ENCODE measurements at places on chromosomes 5 and 9.

GRCh38 chr5:143166090-143166489 is 237.4 kb downstream of the NR3C1 start:
- no peak for DNase-seq

DNA sequence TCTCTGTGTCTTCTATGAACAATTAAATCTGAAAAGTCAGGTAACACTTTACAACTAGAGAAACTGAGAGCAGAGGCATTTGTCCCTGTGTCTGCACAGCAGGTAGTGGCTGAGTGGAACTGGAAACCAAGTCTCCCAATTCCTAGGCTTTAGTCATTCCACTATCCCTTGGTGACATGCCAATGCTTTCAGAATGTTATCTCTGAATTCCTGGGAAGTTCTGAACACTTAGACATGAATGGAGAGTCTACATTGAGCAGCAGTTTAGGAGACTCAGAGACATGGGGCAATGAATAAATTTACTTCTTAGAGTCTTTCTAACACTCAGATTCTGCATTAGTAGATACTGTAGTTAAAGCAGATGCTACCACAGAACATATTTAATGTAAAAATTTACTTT is 94.8 kb upstream of the APC start:
- DNase-seq = no peak

DNA sequence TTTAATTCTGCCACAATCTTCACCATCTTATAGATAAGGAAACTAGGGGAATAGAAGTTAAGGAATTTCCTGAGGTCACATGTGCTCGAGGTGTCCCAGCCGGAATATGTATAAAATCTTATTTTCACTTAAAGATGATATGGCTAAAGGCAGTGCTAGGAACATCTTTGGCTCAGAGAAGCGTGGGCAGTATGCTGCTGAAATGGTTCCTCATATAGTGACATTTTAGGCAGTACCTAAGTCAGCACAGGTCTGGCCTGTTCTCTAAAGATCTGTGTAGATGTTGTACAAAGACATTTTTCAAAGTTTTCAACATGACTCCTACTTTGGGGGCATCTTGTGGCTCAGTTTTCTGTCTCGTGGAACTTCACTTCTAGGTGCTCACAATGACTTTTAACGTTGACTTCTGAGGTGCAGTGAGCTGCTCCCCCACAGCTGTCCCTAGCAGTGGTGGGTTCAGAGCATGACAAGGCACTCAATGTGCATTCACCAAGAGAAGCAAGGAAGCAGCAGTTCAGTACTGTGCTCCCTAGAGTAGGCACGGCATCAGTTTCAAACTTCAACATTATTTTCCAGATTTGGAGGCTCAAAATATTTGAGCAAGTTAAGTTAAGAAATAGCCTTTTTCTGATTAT is 40.3 kb downstream of the TNFAIP8 start:
- no peak for DNase-seq

GRCh38 chr9:19229595-19230354 is 718 bp upstream of the DENND4C start:
- peak; percentile 54 for DNase-seq

DNA sequence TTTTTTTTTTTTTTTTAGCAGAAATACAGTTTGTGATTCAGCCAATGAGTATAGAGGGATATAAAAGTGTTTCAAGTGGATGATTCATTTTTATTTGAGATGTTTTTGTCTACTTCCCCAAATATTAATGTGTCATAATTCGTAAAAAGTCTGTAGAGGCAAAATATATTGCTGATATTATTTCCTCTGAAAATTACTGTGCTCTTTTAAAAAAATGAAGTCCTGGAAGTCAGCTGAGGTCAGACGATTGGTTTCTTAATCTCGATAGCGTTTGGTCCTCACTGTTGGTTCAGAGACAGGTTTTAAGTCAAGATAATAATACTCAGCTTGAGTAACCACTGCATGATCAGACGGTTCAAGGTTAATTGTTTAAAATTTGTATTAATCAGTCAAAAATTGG is 19.5 kb downstream of the IL9 start:
- no peak for DNase-seq

GRCh38 chr9:116466271-116467235 is 220.6 kb upstream of the TRIM32 start:
- DNase-seq = no peak

DNA sequence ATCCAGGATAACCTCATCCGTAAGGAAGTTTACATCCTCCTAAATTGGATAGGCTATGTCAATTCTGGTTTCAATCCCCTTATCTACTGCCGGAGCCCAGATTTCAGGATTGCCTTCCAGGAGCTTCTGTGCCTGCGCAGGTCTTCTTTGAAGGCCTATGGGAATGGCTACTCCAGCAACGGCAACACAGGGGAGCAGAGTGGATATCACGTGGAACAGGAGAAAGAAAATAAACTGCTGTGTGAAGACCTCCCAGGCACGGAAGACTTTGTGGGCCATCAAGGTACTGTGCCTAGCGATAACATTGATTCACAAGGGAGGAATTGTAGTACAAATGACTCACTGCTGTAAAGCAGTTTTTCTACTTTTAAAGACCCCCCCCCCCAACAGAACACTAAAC is 1.3 kb downstream of the ADRB2 start:
- DNase-seq = no peak

DNA sequence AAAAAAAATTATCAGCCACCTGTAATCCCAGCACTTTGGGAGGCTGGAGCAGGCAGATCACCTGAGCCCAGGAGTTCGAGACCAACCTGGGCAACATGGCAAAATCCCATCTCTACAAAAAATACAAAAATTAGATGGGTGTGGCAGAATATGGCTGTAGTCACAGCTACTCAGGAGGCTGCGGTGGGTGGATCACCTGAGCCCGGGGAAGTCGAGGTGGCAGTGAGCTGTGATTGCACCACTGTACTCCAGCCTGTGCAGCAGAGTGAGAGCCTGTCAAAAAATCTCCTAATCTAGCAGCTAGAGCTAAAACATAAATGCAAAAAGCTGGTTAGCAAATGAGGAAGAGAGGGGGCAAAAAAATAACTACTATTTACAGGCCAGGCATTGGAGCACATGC is 12.0 kb downstream of the PSMB7 start:
- no peak for DNase-seq

- DNase-seq = no peak
Measured at GRCh38 chr9:88488166-88488565, 46.8 kb upstream of the NXNL2 start.

DNA sequence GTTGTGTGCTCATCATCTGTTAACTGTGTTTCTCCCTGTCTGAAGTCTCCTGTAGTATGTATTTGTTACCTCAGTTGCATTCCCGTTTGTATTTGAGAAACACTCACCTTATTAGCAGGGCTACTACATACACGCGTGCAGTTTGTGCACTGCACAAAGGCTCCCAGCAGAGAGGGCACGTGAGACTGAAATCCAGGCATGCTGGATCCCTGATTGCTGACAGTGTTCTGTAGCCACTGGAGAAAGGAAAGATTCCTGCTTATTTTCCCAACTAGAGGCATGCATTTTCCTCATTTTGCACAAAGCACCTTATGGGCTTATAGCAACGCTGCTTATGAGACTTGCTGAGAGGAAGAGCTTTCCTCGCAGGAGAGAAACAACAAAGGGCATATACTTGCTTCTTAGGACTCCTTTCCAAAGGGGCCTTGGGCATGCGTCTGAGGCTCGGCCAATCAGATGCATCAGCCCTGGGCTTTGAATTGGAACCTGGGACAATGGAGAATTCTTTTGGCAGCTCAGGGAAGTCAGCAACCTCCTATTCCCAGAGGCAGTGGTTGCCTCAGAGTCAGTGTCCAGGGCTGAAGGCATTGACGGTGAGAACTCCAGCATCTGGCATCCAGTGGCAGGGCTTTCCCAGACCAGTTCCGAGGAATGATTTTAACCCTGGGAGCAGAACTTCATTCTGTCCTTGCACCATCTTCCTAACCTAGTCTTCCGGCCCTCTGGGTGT is 9.9 kb upstream of the MEGF10 start:
- DNase-seq = no peak

- DNase-seq = no peak
Measured at GRCh38 chr9:69768716-69769115, 8.9 kb upstream of the PTAR1 start.

DNA sequence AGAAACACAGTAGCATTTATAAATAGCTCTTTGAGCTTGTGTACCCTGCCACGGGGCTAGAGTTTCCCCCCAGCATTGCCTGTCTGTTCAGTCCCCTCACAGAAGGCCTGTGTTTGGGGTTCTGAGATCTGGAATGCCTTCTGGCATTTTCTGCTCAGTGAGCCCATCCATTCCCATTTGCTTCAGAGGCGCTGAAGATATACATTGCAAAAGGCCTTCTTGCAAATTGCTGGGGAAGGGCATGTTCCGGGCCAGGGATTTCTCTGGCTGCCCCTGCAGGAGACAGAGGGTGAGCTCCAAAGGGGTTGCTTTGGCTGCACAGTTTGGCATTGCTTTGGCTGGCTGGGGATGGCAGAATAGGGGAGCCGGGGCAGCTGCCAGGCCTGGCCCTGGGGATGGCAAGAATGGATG is 308.4 kb downstream of the MSX2 start:
- DNase-seq = no peak

- DNase-seq = no peak
Measured at GRCh38 chr5:179680780-179681401, at the start of gene CBY3. TSS of gene CBY3 (minus strand) at chr5:179681034. CDS start at chr5:179680918, 116 bp downstream.

GRCh38 chr9:94174164-94174563 is 84.9 kb upstream of the ZNF169 start:
- DNase-seq = no peak

- no peak for DNase-seq
Measured at GRCh38 chr9:34642679-34643078, 3.8 kb upstream of the GALT start.

DNA sequence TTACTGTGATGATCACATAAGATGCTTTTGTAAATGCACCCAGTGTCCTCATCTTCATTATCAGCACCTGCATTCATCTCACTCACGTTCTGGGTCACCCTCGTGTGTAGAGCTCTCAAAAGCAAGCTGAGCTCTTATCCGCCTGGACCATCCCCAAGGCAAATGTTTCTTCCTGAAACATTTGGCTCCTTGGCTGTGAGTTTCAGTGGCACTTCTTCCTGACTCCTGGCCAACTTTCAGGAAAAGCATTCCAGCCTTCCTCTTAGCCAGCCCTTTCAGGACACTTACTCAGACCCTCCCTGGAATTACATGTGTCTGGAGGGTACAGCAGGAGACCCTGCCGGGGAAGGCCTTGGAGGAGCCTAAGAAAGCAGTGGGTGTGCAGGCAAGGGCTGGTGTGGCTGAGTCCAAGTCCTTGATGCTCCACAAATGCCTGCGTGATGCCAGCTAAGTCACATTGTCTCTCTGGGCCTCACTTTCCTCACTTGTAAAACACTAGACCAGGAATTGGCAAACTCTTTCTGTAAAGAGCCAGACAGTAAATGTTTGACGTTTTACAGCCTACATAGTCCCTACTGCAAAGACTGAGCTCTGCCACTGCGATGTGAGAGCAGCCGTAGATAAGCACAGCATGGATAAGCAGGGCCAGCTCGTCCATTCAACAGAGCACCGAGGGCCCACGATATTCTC is 72.1 kb downstream of the PDE6A start:
- DNase-seq = no peak

DNA sequence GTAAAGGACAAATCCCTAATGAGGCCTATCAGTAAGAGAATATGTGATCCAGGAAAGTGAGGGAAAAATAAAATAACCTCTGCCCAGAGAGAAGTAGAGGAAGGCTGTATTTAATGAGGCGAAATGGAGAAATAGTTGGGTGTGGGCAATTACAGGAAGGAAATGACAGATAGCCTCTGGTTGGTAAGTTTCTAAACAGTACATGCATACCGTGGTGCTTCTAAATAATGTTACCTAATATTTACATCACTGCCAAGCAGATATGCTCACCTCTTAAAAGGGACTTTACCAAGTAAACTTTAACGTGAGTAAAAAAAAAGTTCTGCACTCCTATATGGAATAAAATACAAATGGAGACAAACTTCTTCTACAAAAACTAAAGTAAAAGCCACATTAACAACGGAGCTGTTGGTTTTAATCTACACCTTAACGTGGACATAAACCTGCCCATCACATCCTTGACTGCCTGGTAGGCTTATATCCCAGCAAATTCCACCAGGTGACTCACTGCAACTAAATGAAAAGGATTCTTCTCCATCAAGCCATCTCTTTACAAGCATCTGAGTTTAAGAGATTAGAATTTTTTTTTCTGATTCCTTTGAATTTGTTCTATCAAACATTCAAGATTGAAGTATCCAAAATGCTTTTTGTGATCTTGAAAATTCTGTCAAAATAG is 12.4 kb downstream of the NFIL3 start:
- DNase-seq = no peak

GRCh38 chr9:104810421-104811339 is 46.8 kb downstream of the NIPSNAP3B start:
- no peak for DNase-seq

DNA sequence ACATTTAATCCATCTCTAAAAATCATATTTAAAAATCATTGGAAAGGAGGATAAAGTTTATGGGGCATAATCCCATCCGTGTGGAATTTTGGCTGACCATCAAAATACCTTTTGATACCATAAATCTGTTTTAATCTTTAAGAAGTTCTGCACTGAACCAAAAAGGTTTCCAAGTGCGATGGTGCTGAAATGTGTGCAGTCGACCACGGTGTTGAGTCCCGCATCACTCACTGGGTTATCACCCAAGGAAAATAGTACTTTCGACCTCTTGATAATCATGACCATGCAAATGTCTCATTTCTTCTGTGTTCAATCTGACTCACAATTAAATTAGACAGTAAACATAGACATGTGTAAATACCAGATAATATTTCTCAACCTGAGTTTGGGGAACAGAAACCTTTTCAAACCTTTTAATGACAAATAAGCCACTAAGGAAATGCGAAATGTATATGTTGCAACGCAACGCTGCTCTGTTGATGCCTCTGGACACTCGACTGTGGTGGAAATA is 62.0 kb upstream of the CDH6 start:
- DNase-seq = no peak

- DNase-seq = no peak
Measured at GRCh38 chr5:171437286-171437821, 17.9 kb downstream of the FGF18 start.

GRCh38 chr9:84166891-84167290 is 173.7 kb downstream of the SLC28A3 start:
- DNase-seq = no peak

- DNase-seq = no peak
Measured at GRCh38 chr9:126468141-126468825, 141.7 kb downstream of the MVB12B start.

DNA sequence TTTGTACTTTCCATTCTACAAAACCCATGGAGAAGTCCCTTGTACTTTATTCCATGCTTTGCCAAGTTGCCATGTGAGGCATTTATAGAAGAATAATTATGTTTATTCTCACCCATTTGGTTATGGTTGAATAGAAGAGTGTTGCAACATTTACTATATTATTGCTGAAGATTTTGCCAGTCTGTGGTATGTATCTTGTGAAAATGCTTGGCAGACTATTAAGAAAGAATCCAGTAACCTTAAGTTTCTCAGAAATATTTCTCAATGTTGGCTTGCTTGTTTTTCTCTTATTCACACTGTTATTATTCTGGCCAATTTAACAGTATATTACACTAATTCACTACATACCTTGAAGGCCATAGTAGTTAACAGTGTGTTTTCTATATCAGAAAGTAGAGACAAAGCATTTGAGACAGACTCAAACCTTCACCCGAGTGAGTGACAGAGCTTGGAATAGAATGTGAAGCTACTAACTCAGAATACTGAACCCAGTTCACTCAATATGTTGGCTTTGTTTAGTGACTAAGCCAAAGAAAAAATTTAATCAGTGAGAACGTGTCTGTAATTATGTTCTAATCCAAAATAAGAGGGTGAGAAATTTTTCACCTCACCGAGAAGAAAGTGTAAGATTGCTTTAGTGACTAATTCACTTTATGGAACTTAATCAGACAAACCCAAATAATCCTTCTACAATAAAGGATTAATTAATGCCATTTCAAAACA is 184.4 kb downstream of the CWC27 start:
- DNase-seq = no peak

All from activated T-helper 1 cell treated with Interleukin-2 at 50 U/mL for 16 hours (primary cell).